ENCODE measurements at places on chromosomes 12 and 14. TPM values are rescaled to one million over a fixed set of nuclear protein-coding genes. Genes with fewer than 3 reads are reported as not detected.
A peak's percentile ranks its signal among the peaks of the same experiment; 100 is the strongest.

GRCh38 chr14:55103005-55103640 is 25.9 kb upstream of the LGALS3 start:
- peak; percentile 76 for DNase-seq
- no peak overlapping the region for H3K4me3 ChIP-seq
- H3K27ac ChIP-seq = peak overlapping the region; percentile 99
- peaks cover 74% of the 10 kb centered on the region for H3K4me1 ChIP-seq
- H3K36me3 ChIP-seq = no peaks in the 10 kb centered on the region

PELI2 gene
- total RNA-seq = 33.9 TPM

CLEC1A gene
- 8.1 TPM for total RNA-seq

DNA sequence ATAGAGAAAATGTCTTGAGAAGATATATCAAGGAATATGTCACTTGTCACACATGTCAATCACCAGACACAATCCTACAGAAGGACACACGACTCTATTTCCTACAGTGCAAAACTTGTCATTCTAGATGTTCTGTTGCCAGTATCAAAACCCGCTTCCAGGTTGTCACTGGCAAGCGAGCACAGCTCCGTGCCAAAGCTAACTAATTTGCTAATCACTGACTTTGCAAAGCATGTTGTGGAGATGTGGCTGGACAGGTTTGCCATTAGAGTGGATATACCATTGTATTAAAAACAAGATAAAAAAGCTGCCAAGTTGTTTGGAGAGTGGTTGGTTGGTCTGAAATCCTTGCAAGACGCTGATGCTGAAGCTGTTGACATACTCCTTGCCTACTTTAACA is 7.9 kb upstream of the SGPP1 start:
- no peak overlapping the region for H3K27ac ChIP-seq
- H3K36me3 ChIP-seq = no peaks in the 10 kb centered on the region
- H3K4me3 ChIP-seq = no peak overlapping the region
- H3K27me3 ChIP-seq = no peaks in the 10 kb centered on the region
- H3K4me1 ChIP-seq = no peaks in the 10 kb centered on the region
- no peak for DNase-seq

GRCh38 chr12:77837876-77838291 is 7.2 kb downstream of the NAV3 start:
- DNase-seq = no peak
- H3K4me3 ChIP-seq = no peak overlapping the region
- no peaks in the 10 kb centered on the region for H3K36me3 ChIP-seq

GRCh38 chr12:42677461-42677860 is 87.9 kb upstream of the PRICKLE1 start:
- no peaks in the 10 kb centered on the region for H3K4me1 ChIP-seq
- H3K27me3 ChIP-seq = no peaks in the 10 kb centered on the region
- no peak overlapping the region for H3K27ac ChIP-seq
- no peaks in the 10 kb centered on the region for H3K36me3 ChIP-seq
- no peak for DNase-seq

GLIPR1L2 gene
- total RNA-seq = 3.3 TPM

- H3K36me3 ChIP-seq = no peaks in the 10 kb centered on the region
- no peaks in the 10 kb centered on the region for H3K27me3 ChIP-seq
- H3K4me1 ChIP-seq = no peaks in the 10 kb centered on the region
These were observed 44.3 kb upstream of the TRIM9 start for GRCh38 chr14:51139121-51139681.

DNA sequence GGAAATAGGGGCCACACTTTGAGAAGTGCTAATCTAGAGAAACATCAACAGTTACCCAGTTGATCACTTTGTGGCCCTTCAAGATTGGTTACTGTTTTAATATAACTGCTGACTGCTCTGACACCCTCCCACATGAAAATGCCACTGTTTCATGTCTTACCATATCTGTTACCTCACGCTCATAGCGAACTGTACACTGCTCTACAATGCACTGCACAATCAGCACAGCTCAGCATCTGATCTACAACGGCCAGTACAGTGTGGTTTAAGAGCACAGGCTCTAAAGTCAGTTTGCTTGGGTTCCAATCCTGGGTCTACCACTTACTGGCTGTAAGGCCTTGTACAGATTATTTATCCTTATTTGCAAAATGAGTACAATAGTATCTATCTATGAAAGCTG is 39.1 kb downstream of the SPPL3 start:
- no peak overlapping the region for H3K4me3 ChIP-seq
- DNase-seq = no peak
- H3K36me3 ChIP-seq = peaks cover 8% of the 10 kb centered on the region
- H3K27ac ChIP-seq = no peak overlapping the region

NGB gene
- not detected for total RNA-seq

- no peak for DNase-seq
- no peaks in the 10 kb centered on the region for H3K27me3 ChIP-seq
- no peaks in the 10 kb centered on the region for H3K36me3 ChIP-seq
- no peak overlapping the region for H3K4me3 ChIP-seq
- H3K27ac ChIP-seq = peak overlapping the region; percentile 5
These were observed 289.5 kb upstream of the E2F7 start for GRCh38 chr12:77354766-77355362.

- H3K4me3 ChIP-seq = no peak overlapping the region
- no peaks in the 10 kb centered on the region for H3K27me3 ChIP-seq
- H3K4me1 ChIP-seq = peaks cover 9% of the 10 kb centered on the region
- no peaks in the 10 kb centered on the region for H3K36me3 ChIP-seq
- peak overlapping the region; percentile 62 for H3K27ac ChIP-seq
These were observed 25.7 kb upstream of the CERS5 start for GRCh38 chr12:50192908-50193307.

- H3K27ac ChIP-seq = peak overlapping the region; percentile 10
- peaks cover 4% of the 10 kb centered on the region for H3K4me1 ChIP-seq
- no peaks in the 10 kb centered on the region for H3K36me3 ChIP-seq
These were observed 32.7 kb downstream of the DAD1 start for GRCh38 chr14:22556021-22556989.

PLXNC1 gene
- 20.8 TPM for total RNA-seq

GUCY2C gene
- total RNA-seq = not detected

DNA sequence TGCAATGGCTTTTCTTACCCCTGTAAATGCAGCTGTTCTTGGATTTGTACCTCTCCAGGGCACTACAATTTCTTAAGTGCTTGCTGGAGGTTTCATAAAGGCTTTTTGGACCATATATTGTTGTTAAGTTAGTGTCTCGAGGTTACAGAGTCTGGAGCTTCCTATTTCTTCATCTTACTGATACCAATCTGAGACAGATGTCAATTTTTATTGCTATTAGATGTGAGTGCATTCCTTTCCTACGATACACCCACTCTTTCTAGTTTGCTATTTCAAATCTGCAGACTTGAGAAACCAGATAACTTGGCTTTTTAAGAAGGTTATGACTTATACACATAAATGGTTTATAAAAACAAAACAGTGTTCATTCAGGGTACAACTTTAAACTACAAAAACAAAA is 2.1 kb downstream of the NOXRED1 start:
- H3K36me3 ChIP-seq = peaks cover 6% of the 10 kb centered on the region
- DNase-seq = no peak
- no peak overlapping the region for H3K4me3 ChIP-seq
- no peaks in the 10 kb centered on the region for H3K4me1 ChIP-seq

DHH gene
- total RNA-seq = 55.5 TPM

DAO gene
- not detected for total RNA-seq

- no peaks in the 10 kb centered on the region for H3K27me3 ChIP-seq
- no peak for DNase-seq
- H3K27ac ChIP-seq = peak overlapping the region; percentile 97
- no peaks in the 10 kb centered on the region for H3K36me3 ChIP-seq
- peak overlapping the region; percentile 89 for H3K4me3 ChIP-seq
These were observed 1.7 kb downstream of the BTBD7 start for GRCh38 chr14:93331002-93331727.

- DNase-seq = no peak
- H3K27ac ChIP-seq = no peak overlapping the region
These were observed 1316.9 kb upstream of the SEL1L start for GRCh38 chr14:82850576-82850975.

TMEM260 gene
- total RNA-seq = 33.0 TPM

RECQL gene
- total RNA-seq = 33.0 TPM

- H3K4me3 ChIP-seq = no peak overlapping the region
- H3K27ac ChIP-seq = no peak overlapping the region
- no peaks in the 10 kb centered on the region for H3K4me1 ChIP-seq
- H3K36me3 ChIP-seq = no peaks in the 10 kb centered on the region
These were observed 86.7 kb downstream of the ALG10 start for GRCh38 chr12:34108967-34109366.

GRCh38 chr14:83247924-83248639 is 1714.4 kb upstream of the SEL1L start:
- no peaks in the 10 kb centered on the region for H3K36me3 ChIP-seq
- H3K4me3 ChIP-seq = no peak overlapping the region
- H3K4me1 ChIP-seq = no peaks in the 10 kb centered on the region

DNA sequence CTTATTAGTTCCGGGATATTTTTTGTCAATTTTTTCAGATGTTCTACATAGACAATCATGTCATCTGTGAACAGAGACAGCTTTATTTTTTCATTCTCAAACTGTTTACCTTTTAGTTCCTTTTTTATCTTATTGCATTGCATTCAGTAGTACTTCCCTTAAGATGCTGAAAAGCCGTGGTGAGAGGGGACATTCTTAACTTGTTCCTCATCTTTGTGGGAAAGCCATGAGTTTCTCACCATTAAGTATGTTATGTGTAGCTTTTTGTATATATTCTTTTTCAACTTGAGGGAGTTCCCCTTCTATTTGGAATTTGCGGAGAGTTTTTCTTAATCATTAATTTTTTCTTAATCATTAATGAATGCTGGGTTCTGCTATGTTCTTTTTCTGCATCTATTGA is 1727.1 kb upstream of the SEL1L start:
- no peaks in the 10 kb centered on the region for H3K4me1 ChIP-seq
- no peaks in the 10 kb centered on the region for H3K27me3 ChIP-seq
- no peak overlapping the region for H3K4me3 ChIP-seq
- DNase-seq = no peak

PLEKHD1 gene
- not detected for total RNA-seq

SLC17A8 gene
- not detected for total RNA-seq

- peak overlapping the region; percentile 57 for H3K4me3 ChIP-seq
- H3K27me3 ChIP-seq = no peaks in the 10 kb centered on the region
- H3K36me3 ChIP-seq = peaks cover 13% of the 10 kb centered on the region
- peak overlapping the region; percentile 82 for H3K27ac ChIP-seq
- H3K4me1 ChIP-seq = no peaks in the 10 kb centered on the region
These were observed 6.1 kb upstream of the PSMA3 start for GRCh38 chr14:58238252-58239243.

AMDHD1 gene
- total RNA-seq = not detected

DNA sequence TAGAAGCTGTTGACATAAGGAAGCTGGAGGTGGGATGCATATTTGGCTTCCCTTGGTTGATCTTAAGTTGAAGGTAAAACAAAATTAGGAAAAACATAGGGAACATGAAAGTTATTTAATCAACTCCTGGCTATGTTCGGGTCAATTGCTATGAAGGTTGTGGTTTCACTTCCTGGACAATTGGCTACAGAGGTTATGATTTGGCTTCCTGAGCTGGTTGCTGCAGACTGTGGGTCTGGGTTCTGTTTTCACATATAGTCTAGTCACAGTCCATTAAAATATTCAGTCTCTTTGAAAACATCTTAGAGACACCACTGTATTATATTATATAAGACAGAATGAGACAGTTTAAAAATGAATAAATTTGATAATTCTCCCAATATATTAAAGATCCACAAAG is 895.2 kb upstream of the USP15 start:
- H3K4me3 ChIP-seq = no peak overlapping the region
- no peaks in the 10 kb centered on the region for H3K36me3 ChIP-seq
- H3K27ac ChIP-seq = no peak overlapping the region
- no peaks in the 10 kb centered on the region for H3K4me1 ChIP-seq
- no peak for DNase-seq
- H3K27me3 ChIP-seq = no peaks in the 10 kb centered on the region

DNAH10 gene
- 3.1 TPM for total RNA-seq

DNA sequence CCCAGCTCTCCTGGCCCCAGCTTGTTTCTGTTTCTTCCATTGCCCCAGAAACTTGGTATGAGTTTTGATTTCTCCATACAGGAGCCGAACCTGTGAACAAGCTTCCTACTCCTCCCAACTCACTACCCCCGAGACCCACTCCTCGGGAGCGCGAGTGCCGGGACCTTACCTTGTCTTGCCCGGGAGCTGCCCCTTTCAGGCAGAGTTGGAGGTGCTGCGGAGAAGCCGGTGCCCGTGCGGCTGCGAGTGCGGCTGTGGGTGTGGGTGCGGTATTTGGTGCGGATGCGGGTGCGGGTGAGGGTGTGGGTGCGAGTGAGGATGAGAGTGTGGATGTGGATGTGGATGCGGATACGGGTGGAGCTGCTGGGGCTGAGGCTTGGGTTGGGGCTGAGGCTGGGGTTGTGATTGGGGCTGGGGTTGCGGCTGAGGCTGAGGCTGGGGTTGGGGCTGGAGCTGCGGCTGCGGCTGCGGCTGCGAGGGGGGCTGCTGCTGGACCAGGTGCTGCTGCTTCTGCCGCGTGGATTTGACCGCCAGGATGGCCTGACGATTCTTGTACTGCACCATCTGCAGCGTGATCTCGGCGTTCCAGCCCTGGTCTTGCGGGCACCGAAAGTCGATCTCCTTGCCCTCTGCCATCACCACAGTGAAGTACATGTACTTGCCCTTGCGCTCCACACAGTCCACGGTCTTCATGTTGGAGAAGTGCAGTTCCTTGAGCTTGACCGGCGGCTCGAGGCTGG is 1.1 kb downstream of the PHLDA1 start:
- no peaks in the 10 kb centered on the region for H3K36me3 ChIP-seq
- H3K4me1 ChIP-seq = no peaks in the 10 kb centered on the region
- no peaks in the 10 kb centered on the region for H3K27me3 ChIP-seq
- H3K27ac ChIP-seq = peak overlapping the region; percentile 98
- no peak for DNase-seq

- H3K4me3 ChIP-seq = no peak overlapping the region
- H3K4me1 ChIP-seq = peaks cover 4% of the 10 kb centered on the region
- H3K36me3 ChIP-seq = no peaks in the 10 kb centered on the region
- no peak overlapping the region for H3K27ac ChIP-seq
- no peak for DNase-seq
These were observed 163.6 kb downstream of the BRMS1L start for GRCh38 chr14:35989736-35990135.

DNA sequence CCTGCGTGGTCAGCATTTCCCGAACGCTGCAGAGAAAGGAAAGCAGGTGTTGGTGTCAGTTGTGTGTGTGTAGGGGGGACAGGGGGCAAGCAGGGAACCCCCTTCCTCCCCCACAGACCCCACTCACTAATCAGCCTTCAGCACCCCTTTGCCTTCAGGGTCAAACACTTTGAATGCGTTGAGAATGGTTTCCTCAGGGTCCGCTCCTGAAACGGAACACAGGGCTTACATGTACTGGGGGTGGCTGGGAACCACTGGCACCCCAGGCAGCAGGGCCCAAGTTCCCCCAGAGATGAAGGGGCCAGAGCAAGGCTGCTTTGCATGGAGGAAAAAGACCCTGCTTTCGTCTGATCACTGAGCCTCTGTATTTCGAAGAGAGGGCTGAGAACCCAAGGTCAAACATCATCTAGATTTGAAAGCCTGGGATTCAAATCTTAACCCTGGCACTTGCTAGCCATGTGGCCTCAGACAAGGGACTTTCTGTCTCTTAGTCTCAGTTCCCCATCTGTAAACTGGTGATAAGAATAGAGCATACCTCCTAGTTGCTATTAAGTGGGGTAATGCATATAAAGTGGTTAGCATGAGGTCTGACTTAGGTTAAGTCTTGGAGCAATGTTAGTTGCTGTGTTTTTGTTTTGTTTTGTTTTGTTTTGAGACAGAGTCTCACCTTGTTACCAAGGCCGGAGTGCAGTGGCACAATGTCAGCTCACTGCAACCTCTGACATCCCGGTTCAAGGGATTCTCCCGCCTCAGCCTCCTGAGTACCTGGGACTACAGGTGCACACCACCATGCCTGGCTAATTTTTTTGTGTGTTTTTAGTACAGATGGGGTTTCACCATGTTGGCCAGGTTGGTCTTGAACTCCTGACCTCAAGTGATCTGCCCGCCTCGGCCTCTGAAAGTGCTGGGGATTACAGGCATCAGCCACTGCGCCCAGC is 7.0 kb downstream of the MYL2 start:
- no peak for DNase-seq
- no peak overlapping the region for H3K4me3 ChIP-seq
- H3K27ac ChIP-seq = no peak overlapping the region
- no peaks in the 10 kb centered on the region for H3K4me1 ChIP-seq

Measured in tibial nerve (tissue), 4 donors.